ENCODE measurements at places on chromosomes 5 and 9. TPM values are rescaled to one million over a fixed set of nuclear protein-coding genes. Genes with fewer than 3 reads are reported as not detected.

OR1J2 gene
- total RNA-seq, result not detected

CCNO gene
- not detected for total RNA-seq

TMEM174 gene
- total RNA-seq, result not detected

CDH6 gene
- total RNA-seq, result not detected

GFI1B gene
- not detected for total RNA-seq

ZFP2 gene
- 0.17 TPM for total RNA-seq

SLC25A48 gene
- total RNA-seq, result not detected

SLC46A2 gene
- not detected for total RNA-seq

FUT7 gene
- not detected for total RNA-seq

GPBP1 gene
- total RNA-seq, result 91.5 TPM

PTPRD gene
- total RNA-seq, result not detected

NCBP1 gene
- 32.4 TPM for total RNA-seq

KLHL3 gene
- total RNA-seq, result 2.0 TPM

ATP6V1G1 gene
- 28.8 TPM for total RNA-seq

BARHL1 gene
- not detected for total RNA-seq

DCP2 gene
- 129 TPM for total RNA-seq

BDP1 gene
- total RNA-seq, result 20.6 TPM

CCIN gene
- not detected for total RNA-seq

TAF11L5 gene
- not detected for total RNA-seq

ECPAS gene
- 56.8 TPM for total RNA-seq
